ENCODE measurements at places on chromosomes 7 and 10.

DNA sequence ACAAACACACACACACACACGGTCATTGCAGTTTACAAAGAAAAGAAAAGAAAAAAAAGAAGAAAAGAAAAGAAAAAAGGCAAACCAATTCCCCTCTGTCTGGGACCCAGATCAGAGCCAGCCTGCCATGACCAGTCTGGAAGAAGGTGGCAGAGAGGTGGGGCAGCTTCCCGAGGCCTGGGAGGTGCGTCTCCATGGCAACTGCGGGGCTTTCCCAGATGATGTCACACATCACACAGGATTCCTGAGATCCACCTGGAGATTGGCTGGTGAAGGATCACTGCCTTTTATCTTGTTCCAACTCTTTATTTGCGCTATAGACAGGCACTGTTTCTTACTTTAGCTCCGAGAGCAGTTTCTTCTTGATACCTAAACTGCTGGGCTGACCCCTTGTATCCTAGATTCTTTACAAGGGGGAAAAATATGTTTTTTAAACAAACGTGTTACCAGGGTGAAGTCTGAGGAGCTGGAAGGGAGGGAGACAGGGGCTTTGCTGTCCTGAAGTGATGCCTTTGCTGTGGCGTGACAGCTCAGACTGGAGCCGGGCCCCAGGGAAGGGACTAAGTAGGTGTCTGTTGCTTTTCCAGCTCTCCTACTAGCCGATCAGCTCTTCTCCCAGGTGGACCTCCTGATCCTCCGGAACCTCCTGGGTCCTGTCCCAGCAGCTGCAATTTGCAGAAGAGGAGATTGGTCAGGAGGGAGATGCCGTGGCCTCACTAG is 298.5 kb downstream of the KLF6 start:
- no peak for DNase-seq

- DNase-seq: no peak
Measured at GRCh38 chr7:90119178-90119971, 34.9 kb upstream of the STEAP1 start.

GRCh38 chr7:96826089-96826488 is 116.4 kb upstream of the SEM1 start:
- DNase-seq: no peak

- no peak for DNase-seq
Measured at GRCh38 chr7:50216626-50217025, 87.9 kb upstream of the IKZF1 start.

GRCh38 chr10:109696981-109697775 is 226.1 kb downstream of the XPNPEP1 start:
- DNase-seq: no peak

- no peak for DNase-seq
Measured at GRCh38 chr7:94284104-94284503, 110.6 kb upstream of the COL1A2 start.

- DNase-seq: no peak
Measured at GRCh38 chr10:71161425-71161824, 50.9 kb upstream of the UNC5B start.

- no peak for DNase-seq
Measured at GRCh38 chr7:24722386-24723177, 34.7 kb downstream of the GSDME start.

Data from effector memory CD8-positive, alpha-beta T cell (primary cell).